ENCODE measurements at places on chromosomes 6 and 20. TPM values are rescaled to one million over a fixed set of nuclear protein-coding genes. Genes with fewer than 3 reads are reported as not detected.

SLC32A1 gene
- not detected for polyA plus RNA-seq

ADAM33 gene
- polyA plus RNA-seq = 54.3 TPM

HLA-DRA gene
- 36.5 TPM for polyA plus RNA-seq

PSORS1C2 gene
- polyA plus RNA-seq = 0.14 TPM

RAET1L gene
- polyA plus RNA-seq = 0.15 TPM

SLC22A16 gene
- 0.44 TPM for polyA plus RNA-seq

STMND1 gene
- not detected for polyA plus RNA-seq

GRCh38 chr6:28377879-28378278 is 21.7 kb downstream of the ZSCAN12 start:
- DNase-seq = no peak

GRCh38 chr20:47733892-47734291 is 51.4 kb downstream of the SULF2 start:
- DNase-seq = no peak

GRCh38 chr6:83314693-83315092 is 116.2 kb downstream of the ME1 start:
- DNase-seq = no peak

GRCh38 chr6:142702501-142703460 is 242.2 kb downstream of the HIVEP2 start:
- peak; percentile 68 for DNase-seq

GRCh38 chr20:10565922-10566897 is 107.6 kb downstream of the JAG1 start:
- DNase-seq = no peak

GRCh38 chr6:169978615-169979161 is 227.3 kb downstream of the ERMARD start:
- DNase-seq = no peak

- no peak for DNase-seq
Measured at GRCh38 chr6:102655823-102656222, 1262.3 kb downstream of the GRIK2 start.

DNA sequence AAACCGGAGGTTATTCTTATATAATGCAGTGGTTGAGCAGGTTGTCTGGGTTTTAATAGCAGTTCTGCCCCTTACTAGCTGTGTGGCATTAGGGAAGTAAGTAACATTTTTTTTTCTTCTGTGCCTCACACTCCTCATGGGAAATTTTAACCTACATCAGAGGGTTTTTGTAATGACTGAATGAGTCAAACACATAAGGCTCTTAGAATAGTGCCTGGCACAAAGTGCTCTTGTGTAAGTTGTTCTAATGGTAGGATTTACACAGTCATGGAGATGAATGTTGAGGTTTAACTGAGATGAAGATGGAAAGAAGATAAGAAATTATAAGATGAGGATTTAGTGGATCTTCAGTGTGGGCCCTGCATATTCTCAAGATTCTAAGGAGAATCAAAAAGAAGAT is 68.4 kb upstream of the PHIP start:
- no peak for DNase-seq

- no peak for DNase-seq
Measured at GRCh38 chr6:55916188-55916587, 40.8 kb upstream of the BMP5 start.

DNA sequence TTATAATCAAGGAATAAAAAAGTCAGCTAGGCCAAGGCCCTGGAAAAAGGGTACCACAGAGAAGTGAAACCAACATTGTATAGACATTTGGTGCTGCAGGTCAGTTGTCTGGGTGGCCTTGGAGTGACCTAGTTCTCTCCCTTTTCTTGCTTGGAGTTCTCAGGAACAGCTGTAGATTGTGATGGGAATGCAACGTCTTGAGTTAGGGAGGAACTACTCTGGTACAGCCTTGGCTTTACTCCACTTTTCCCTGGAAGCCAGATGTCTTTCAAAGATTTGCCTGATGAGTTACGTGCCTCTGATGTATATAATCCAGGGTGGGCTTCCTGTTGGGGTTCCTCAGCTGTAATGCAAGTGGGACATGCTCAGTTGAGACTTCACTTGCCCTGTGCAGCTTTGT is 694.7 kb downstream of the HTR1B start:
- no peak for DNase-seq

GRCh38 chr6:164749221-164750064 is 560.0 kb downstream of the C6orf118 start:
- DNase-seq = peak; percentile 81

- DNase-seq = no peak
Measured at GRCh38 chr20:20505554-20505953, 137.7 kb downstream of the INSM1 start.

- no peak for DNase-seq
Measured at GRCh38 chr6:74690365-74690764, 515.5 kb downstream of the COL12A1 start.

All from muscle of back (tissue), 13 donors.